ENCODE measurements at places on chromosomes 16 and 17.

GRCh38 chr17:82474223-82475010, 15.9 kb downstream of the NARF start:
- no peak for DNase-seq

- no peak for DNase-seq
Observed at GRCh38 chr16:83932955-83933673, 19.9 kb upstream of the OSGIN1 start.

- no peak for DNase-seq
Observed at GRCh38 chr17:67549820-67550219, 167.9 kb upstream of the NOL11 start.

GRCh38 chr17:82031885-82032627, 578 bp downstream of the RAC3 start:
- DNase-seq: no peak

- DNase-seq: no peak
Observed at GRCh38 chr16:68731637-68732036, 5.5 kb upstream of the CDH1 start.

DNA sequence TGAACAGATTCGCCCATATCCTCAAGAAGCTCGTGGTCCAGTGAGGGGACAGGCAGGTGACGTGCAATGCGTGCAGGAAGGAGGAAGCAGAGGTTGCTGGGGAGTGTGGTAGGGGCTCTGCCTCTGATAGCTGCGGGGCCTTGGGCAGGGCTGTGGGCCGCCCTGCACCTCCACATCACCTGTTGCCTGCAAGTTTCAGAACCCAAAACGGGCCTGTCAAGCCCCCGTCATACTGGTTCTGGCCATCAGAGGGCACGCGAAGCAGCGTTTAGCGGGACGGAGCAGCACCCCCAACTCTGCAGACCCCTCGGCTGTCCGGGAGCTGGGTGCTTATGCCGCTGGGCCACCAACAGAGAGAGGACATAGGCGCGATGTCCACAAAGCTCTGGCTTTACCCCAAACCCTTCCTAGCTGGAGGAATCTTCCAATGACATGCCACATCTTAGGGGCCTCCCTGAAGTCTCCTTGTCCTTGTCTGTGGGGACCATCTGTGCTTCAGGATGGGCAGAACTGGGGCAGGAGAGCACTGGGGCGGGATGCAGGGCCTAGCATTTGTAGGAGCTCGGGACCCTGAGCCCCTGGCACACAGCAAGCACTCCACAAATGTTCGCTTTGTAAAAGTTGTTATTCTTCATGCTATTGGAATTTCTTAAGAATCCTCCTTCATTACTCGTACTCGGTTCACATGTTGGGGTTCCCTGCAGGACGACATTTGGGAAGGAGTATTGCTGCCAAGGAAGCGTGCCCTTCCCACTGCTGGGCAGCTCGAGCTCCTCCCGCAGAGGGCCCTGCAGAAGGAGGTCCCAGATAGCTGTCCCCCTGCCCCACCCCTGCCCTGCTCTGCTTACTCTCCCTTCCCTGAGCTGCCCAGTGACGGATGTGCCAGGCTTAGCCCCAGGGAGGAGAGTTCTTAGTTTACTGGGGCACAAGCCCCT, 64.3 kb downstream of the CNGB1 start:
- DNase-seq: peak; percentile 5

- no peak for DNase-seq
Observed at GRCh38 chr16:57682809-57683635, 11.6 kb upstream of the DRC7 start.

DNA sequence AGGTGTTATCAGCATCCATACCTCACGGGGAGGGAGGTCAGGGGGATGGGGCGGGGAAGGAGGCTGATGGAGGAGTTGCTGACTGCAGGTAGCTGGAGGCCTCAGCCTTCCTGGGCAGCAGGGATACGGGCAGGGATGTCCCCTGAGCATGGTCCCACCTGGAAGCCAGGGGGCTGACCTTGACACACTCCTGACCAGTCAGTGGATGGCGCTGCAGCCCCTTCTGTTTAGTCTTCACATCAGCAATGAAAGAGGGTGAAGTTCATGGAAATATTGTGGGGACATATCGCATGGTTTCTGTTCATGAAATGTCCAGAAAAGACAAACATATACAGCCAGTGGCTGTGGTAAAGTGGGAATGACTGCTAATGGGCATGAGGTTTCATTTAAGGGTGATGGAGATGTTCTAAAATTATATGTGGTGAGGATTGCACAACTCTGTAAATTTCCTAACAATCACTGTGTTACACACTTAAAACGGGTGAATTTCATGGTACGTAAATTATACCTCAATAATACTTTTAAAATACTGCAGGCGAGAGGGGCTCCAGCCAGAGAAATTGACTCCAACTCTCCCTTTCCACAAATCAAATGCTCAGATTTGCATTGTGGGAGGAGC, 489.6 kb downstream of the CDH13 start:
- no peak for DNase-seq

- DNase-seq: no peak
Observed at GRCh38 chr16:25038239-25038954, 23.2 kb upstream of the ARHGAP17 start.

DNA sequence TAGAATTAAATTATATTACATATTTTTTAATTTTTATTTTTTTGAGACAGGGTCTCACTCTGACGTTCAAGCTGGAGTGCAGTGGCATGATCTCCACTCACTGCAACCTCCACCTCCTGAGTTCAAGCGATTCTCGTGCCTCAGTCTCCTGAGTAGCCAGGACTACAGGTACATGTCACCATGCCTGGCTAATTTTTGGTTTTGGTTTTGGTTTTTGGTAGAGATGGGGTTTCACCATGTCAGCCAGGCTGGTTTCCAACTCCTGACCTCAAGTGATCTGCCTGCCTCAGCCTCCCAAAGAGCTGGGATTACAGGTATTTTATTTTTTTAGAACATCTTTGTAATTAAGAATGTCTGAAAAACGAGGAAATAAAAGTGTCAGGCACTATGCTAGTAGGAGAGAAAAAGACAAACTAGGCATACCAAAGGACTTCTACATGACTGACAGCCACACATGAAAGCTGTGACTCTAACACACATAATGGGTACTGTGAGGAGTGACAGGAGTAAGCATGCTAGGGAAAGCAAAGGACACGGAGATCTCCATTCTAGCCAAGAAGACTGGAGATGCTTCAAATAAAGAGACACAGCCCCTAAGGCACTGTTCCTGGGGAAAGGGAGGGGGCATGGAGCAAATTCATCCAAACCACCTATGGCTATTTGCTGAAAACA, 7.3 kb downstream of the GNA13 start:
- no peak for DNase-seq

DNA sequence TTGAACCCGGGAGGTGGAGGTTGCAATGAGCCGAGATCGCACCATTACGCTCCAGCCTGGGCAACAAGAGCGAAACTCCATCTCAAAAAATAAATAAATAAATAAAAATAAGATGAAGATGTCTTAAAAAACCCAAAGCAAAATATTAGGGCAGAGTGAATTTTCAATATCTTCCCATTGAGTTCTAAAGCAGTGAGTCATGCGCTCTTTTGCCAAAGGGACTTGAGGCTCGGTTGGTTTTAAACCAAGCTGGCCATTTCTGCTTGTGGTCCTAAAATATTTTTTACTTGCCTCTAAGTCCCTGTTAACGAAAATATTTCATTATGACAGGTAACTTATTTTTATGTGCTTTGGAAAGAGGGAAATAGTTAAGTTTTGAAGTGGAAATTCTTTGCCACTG, 4.7 kb downstream of the PAFAH1B1 start:
- no peak for DNase-seq

- no peak for DNase-seq
Observed at GRCh38 chr16:79163691-79164387, 436.7 kb downstream of the MAF start.

DNA sequence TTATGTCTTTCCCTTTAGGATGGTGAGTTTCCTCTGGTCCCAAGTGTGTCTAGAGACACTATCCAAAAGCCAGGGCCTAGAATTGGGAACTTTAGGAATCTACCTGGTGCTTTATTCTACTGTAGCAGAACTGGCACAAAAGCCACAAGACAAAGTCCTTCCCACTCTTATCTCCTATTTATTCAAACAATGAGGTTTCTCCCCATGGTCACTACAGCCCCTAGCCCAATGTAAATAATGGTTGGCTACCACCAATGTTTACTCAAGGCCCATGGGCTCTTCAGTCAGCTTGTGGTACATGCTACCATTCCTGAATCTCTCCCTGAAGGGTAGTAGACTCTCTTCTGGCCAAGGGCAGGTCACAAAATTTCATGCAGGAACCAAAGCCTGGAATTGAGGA, 789.4 kb upstream of the KIF2B start:
- no peak for DNase-seq

- DNase-seq: no peak
Observed at GRCh38 chr16:55824473-55825000, 8.4 kb downstream of the CES1 start.

DNA sequence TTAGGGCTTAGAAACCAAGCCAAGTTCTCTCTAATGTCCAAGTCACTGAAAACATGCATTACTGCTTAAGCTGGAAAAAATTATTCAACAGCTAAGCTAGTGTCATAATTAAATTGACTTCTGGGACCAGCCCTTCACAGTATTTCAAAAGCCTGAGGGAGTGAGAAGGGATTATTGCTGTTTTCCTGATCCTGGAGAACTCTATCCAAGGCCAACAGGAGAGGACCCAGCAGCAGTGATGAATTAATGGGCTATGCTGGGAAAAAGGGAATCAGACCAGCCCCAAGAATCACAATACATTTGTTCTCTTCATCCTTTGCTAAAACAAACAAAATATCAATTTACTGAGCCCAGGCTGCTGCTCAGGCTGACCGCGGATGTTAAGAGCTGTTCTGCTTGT, 34.5 kb upstream of the CLEC3A start:
- DNase-seq: no peak

DNA sequence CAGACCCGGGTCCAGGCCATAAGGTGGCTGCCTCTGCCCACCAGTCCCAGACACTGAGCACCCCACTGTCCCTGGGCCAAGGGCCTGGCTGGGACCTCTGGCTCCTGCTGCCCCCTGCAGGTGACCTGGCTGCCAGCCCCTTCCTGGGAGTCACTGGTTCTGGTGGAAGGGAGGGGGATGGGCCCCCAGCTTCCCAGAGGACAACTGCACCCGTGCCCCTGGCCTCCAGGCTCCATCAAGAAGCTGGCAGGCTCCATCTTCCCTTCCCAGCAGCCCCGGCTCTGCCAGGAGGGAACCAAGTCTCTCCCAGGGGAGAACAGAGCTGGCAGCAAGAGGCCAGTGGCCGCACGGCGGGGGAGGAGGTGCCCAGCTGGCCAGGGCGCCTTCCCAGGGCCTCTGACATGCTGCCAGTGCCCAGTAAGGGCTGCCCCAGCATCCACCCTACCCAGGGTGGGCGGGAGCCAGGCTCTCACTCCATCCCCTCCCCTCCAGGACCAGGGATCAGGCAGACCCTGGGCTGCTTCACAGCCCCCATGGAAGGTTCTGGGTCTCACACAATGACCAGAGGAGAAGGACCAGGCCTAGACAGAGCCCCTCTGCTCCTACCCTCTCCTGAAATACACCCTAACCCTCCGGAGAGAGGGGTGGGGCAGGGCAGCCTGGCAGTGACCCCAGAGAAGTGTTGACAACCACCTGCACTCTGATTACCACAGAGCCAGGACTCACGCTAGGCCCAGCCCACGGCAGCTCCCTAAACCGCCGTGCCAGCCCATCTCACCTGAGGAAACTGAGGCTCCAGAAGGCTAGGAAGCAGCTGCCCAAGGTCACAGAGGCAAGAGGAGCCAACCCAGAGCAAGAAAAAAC, 3.6 kb downstream of the CLUH start:
- no peak for DNase-seq

DNA sequence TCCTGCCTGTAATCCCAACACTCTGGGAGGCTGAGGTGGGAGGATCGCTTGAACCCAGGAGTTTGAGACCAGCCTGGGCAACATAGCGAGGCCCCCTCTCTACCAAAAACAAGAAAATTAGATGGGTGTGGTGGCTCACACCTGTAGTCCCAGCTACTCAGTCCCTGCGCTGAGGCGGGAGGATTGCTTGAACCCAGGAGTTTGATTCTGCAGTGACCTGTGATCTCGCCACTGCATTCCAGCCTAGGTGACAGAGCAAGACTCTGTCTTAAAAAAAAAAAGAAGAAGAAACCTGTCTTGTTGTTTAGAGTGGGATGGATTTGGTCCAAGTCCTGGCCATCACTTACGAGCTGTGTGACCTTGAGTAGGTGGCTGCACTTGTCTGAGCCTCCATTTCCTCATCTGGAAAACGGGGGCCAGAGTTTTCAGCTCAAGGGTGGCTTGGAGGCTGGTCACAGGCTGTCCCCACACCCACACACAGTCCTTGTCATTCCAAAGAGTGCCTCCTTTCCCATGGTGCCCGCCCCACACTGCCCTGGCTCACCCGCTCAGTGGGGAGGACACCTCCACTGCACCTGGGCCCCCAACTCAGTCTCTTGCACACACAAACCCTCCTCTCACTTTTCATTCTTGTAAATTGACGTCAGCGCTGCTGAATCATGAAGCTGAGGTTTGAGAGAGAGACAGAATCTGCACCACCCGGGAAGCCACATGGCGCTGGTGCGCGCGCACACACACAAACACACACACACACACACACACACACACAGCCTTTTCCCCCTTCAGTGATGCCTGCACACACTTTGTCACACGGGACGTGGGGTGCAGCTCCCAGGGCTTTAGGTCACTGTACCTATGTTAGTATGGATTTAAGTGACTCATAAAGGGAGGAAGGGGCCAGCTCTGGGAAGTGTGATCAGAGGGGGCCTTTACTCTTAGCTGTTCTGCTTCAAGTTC, 4.2 kb downstream of the SOCS1 start:
- peak; percentile 80 for DNase-seq

GRCh38 chr16:17356243-17356933, 114.4 kb downstream of the XYLT1 start:
- no peak for DNase-seq

- no peak for DNase-seq
Observed at GRCh38 chr16:27286451-27286850, 17.9 kb upstream of the NSMCE1 start.

GRCh38 chr16:29007730-29008593, 23.1 kb downstream of the LAT start:
- DNase-seq: peak; percentile 63

- DNase-seq: no peak
Observed at GRCh38 chr16:84763629-84764028, 56.2 kb upstream of the CRISPLD2 start.

GRCh38 chr17:44314524-44314868, 6.1 kb downstream of the RUNDC3A start:
- no peak for DNase-seq

DNA sequence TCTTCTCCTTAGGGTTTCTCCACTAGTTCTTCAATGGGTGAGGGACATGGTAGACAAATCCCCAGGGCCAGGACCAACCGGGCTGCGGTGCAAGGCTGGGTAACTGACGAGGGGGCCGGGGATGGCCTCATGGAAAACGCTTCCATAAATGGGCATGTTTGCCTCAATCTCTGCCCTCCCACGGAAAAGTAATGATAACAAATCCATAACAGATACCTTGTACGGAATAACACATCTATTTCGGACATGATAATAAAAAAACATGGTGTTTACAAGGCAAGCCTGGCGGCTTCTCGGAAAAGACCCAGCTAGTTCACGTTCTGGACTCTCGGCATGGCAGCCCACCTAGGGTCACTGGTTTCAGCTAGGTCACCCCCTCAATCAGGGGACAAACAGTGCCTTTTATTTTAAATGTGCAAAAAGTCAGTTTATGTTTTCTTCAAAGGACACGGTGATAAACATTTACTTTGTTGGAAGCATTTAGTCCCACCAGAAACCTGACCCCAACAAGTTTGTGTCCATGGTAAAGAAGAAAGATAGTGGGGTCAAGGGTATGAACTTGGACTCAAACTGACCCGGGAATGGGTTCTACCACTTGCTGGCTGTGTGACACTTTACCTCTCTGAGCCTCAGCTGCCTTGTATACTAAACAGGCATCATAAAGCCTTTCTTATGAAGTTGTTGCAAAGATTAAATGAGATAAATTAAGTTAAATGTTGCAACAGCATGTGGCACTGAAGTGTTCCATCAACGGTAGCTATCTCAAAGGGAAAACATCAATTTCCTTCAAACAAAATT, 1.7 kb downstream of the MYH11 start:
- no peak for DNase-seq
